T-helper 2 cell (primary cell): ENCODE measurements at places on chromosomes 7 and 10.

DNA sequence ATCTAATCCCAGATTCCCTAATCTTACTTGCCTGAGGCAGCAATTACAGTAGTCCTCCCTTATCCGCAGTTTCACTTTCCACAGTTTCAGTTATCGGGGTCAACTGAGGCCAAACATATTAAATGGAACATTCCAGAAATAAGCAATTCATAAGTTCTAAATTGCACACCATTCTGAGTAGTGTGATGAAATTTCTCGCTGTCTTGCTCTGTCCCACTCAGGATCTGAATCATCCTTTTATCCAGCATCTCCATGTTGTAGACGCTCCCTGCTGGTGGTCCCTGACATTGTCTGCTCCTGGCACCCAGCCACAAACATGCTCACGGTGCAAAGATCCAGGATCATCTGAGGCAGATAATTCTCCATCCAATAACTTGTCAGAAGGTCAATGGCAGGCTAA, 128.7 kb upstream of the CXCL12 start:
- DNase-seq = no peak

- DNase-seq = peak; percentile 29
Measured at GRCh38 chr10:71725998-71726579, 6.5 kb upstream of the C10orf105 start.

DNA sequence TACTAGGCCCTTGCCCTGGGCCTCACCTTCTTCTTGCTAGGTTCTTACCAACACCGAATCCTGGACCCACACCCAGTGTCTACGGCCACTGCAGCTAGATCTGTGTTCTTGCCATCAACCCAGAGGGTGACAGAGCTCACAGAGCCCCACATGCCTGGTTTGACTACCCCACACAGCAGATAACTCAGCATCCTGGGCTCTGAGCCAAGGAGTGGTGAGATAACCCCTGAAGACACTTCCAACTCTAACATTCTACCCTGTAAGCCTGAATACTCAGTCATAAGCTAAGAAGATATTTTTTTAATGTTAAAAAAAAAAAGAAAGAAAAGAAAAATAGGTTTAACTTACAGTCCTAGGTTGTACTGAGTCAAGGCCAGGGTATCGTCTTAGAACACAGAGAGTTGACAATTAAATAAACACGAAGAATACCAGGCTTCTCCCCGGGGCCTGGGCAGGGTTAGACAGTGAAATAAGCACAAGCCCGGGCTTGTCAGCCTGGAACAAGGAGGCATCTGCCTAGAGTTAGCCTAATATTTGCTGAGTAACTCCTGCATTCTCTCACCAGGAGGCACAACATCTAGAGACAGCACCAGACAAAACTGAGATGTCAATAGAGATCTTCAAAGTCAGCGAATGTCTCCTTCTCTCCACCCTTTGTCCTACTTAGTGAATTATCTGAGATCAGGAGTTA, 556.5 kb upstream of the LRRN3 start:
- DNase-seq = no peak

DNA sequence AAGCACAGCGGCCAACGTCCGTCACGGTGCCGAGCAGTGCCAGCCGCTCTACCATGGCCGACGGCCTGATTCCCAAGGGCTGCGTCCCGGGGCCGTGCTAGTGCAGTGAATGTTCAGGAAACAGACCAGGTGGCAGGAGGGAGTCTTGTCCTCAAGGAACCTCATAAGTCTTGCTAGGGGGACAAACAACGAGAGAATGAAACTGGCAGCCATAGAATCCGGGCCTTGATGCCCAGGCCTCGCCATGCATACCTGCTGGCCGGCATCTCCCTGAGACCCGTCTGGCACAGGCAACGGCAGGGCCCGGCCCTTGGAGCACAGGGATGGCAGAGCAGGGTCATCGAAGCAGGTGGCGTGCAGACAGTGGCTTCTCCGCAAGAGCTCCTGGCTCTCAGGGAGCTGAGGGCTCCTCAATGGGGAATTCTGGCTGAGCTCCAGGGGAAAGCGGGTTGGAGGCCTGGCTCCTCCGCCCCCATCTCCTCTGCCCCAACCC, 58.8 kb downstream of the DIP2C start:
- no peak for DNase-seq

- no peak for DNase-seq
Measured at GRCh38 chr7:111734954-111735660, 172.8 kb upstream of the IMMP2L start.

GRCh38 chr10:126127481-126128029, 231.2 kb downstream of the FANK1 start:
- no peak for DNase-seq

GRCh38 chr10:80281784-80282765, 7.4 kb downstream of the MAT1A start:
- no peak for DNase-seq

DNA sequence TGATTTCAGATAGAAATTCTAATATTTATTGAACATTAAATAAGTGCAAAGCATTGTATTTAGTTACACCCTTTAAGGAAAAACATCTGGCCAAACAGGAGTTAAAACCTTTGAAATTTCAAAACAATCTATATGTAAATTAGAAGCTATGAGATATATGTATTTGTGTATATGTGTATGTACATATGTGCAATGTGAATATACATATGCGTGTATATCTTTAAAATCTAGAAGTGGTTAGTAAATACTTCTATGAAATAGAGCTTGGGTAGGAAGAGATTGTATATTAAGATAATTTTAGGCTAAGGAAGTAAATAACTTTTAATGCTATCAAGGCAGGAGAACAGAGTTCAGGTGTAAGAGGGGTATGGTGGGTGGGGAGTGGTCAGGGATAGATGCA, 9.3 kb downstream of the WEE2 start:
- no peak for DNase-seq

GRCh38 chr7:149444287-149444686, 16.6 kb downstream of the ZNF777 start:
- no peak for DNase-seq

- no peak for DNase-seq
Measured at GRCh38 chr10:114181971-114182370, 2.8 kb downstream of the TDRD1 start.

GRCh38 chr10:103433858-103434257, 18.3 kb downstream of the CALHM2 start:
- no peak for DNase-seq

DNA sequence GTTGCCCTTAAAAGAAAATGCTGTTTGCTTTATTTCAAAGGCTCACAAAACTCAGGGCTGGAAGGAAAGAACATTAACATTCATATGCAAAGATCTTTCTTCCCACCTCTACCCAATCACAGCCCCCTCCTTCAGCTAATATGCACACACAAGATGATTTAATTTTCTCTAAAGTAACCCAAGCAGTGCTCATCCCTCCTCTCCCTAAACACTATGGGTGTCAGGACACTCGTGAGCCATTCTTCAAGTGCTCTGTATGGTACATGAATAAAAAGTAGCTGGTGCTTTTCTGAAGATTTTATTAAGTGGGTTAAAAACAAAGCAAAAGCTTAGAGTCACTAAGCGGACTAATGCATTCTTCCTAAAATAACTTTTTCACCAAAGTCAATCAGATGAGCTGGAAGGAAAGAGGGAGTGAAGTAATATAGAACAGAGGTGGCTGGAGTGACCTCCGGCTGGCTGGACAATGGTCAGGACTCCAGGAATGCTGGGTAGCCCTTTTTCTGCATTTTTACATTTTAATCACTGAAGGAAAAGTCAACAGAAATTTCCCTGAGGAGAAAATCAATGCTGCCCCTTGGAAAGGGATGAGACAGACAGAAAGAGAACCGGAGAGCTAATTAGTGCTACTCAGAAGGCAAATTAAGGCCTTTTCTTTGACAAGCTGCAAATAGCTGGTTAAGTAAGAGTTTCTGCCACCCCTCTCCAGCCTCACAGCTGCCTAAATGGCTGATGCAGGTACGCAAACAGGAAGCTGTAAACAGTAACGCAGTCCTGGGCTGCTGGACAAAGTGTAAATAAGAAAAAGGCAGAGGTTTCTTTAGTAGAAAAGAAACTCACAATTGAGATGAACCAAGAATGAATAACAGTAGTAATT, 6.6 kb downstream of the DGKI start:
- DNase-seq = no peak

- DNase-seq = no peak
Measured at GRCh38 chr7:42351316-42351935, 114.4 kb upstream of the GLI3 start.

DNA sequence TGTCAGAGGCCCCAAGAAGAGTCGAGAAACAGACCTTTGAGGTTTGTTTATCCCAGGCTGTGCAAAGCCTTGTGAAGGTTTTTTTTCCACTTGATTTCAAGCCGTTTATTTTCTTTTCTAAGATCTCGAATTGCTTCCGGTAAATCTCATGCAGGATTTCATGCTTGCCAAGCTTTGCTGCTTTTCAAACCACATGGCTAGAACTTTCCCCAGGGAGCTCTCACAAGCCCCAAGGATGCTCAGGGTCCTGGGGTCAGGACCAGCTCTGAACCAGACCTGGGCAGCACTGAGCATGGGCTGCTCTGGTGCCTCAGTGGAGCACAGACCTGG, 48.0 kb upstream of the AQP1 start:
- no peak for DNase-seq

DNA sequence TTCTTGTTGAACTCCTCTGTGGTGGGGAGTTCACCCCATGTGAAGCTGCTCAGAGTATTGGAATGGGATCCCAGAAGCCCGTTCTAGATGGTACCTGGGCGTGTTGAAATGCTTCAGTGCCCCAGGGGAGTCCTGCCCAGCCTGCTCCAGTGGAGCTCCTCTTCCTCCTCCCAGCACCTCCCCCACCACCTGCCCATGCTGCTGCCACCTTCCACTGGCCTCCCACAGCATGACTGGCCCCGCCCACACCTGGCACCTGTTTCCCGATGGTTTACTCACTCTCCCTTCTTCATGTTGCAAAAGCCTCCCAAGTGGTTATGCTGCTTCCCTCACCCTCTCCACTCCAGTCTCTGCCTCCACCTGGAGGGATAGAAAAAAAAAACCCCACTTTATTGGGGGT, 32.2 kb upstream of the PCBD1 start:
- DNase-seq = no peak

- DNase-seq = no peak
Measured at GRCh38 chr10:100737355-100738054, 7.9 kb upstream of the PAX2 start.

GRCh38 chr10:3397846-3398245, 225.3 kb upstream of the PITRM1 start:
- DNase-seq = no peak

DNA sequence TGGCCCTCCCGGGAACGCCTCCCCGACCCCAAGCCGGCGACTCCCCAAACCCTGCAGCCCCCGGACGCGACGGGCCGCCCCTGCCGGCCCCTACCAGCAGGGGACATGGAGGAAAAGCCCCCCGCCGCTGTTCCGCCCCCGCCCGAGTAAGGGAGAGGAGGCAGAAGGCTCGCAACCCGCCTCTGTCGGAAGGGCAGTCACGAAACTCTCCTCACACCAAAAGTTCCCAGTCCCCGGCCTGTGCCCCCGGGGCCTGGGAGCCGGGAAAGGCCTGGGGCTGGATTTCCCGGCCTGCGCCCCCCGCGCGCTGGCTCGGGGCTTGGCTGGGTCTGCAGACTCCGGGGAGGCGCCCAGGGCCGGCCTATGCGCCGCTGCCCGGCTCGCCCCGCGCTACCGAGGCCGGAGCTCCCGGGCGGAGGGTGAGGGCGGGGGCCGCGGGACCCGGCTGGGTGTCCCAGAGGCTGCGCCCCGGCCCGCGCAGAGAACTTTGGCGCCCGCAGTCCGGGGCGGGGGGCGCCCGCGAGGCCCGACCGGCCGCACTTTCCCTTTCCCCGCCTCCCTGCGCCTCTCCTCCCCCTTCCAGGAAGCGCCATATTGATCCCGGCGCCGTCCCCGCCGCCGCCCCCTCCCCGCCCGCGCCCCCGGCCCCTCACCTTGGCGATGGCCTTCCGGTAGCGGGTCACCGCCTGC, 728 bp downstream of the PARD3 start:
- DNase-seq = no peak

DNA sequence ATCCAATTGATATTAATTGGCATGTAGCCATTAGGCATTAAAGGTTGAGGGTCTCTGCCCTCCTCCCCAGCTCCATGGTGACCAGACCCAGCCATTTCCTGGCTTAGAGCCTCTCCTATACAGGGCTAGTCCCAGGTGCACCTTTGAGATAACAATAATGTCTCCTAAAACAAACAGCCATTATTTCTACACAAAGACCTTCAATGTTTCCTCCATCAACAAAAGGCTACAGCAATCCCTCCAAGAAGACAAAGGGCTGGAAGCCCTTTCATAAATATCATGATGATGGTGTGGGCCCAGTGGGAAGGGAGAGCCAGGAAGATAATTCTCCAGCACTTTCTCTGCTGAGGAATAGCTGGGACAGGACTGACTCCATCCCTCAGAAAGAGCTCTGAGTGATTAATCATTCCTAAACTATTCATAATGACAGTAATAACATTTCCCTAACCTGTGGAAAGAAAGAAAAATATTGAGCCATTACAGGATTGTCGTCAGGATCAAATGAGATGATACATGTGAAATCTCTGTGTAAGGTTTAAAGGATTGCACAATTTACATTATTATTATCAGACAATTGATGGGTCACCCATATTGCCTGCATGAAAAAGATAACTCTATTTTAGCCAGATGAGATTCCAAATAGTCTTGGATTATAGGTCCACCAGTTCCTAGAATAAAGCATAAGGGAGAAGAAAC, 10.2 kb downstream of the PKD2L1 start:
- no peak for DNase-seq

DNA sequence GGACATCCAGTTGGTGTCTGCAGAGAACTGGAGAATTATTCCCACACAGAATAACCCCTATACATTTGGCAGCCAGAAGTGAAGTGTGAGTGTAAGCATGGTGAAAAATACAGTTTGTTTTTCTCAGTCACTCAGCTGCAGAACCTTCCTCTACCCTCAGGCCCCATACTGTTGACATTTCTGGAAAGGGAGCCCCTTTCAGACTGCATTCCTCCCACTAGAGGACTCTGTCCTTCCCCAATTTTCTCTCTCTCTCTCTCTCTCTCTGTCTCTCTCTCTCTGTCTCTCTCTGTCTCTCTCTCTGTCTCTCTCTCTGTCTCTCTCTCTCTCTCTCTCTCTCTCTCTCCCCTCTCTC, 86.8 kb upstream of the STEAP1B start:
- DNase-seq = no peak

DNA sequence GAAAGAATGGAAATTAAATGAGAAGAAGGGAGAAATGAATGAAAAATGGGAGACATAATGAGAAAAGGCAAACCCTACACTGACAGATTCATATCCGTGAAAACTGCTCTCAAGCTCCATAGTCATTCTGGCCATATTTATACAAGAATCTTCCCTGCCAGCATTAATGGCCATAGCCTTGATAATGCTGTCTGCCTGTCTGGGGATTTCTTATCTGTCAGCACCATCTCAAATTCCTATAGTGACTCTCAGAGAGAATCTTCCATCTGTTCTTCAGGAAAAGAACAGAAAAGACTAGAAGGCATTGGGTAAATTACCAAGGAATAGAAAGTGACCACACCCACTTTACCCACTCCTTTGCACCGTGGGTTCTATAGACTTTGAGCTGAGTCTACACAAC, 295.9 kb downstream of the PLXNA4 start:
- no peak for DNase-seq

- no peak for DNase-seq
Measured at GRCh38 chr10:132838346-132838970, 52.5 kb upstream of the NKX6-2 start.
